ENCODE measurements at places on chromosomes 11 and 22.

- no peak for DNase-seq
These were observed 302.4 kb downstream of the MN1 start for GRCh38 chr22:27499121-27499520.

- DNase-seq: peak; percentile 79
These were observed 16.0 kb downstream of the USH1C start for GRCh38 chr11:17528181-17528691.

DNA sequence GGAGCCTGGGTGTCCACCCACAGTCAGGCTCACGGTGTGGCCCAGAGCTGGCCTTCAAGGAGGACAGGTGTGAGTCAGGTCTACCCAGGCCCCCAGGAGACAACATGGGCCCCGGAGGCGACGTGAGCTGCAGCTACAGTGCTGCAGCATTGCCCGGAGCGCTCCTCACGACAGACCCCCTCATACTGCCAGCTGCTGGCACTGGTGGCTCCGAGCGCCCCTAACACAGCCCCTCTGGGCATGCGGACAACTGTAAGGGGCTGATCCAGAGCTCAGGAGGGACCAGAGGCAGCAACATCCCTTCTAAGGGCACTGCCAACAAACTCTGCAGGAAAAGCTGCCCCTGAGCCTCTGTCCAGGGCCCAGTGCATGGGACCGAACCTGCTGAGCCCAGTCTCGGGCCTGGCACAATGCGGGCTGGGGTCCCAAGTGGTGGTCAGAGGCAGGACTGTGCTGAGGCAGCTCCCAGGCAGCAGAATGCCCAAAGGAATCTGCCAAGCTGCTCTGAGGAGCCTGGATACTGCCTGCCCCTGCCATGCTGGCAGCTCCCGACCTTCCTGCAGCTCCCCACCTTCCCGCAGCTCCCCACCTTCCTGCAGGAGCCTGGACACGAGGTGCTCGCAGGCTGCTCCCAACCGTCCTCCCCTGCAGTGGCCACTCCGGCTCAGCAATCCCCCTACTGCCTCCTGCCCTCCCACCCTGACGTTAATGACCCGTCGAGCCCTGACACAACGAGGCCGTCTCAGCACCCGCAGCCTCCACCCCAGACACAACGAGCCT is 15.1 kb downstream of the CHID1 start:
- peak; percentile 46 for DNase-seq

GRCh38 chr11:121341609-121342008 is 49.0 kb downstream of the SC5D start:
- no peak for DNase-seq

DNA sequence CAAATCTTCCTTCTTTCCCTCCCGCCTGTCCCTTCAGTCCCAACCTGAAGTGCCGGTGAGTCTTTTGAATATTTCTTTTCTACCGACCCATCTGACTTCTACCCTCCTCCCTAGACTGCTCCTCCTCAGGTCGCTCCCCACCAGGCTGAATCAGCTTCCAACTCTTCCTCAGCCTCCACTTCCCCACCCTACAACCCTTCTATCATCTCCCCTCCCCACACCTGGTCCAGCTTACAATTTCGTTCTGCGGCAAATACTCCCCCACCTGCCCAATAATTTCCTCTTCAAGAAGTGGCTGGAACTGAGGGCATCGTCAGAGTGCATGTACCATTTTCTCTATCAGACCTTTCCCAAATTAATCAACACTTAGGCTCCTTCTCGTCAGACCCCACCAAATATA is 2.5 kb upstream of the NDUFC2 start:
- DNase-seq: no peak
